ENCODE measurements at places on chromosomes 3 and 15.

GRCh38 chr15:28903555-28903954 lies 17.8 kb downstream of the APBA2 start:
- DNase-seq: no peak

- DNase-seq: no peak
Observed at GRCh38 chr3:135916310-135916709, 49.2 kb upstream of the PPP2R3A start.

DNA sequence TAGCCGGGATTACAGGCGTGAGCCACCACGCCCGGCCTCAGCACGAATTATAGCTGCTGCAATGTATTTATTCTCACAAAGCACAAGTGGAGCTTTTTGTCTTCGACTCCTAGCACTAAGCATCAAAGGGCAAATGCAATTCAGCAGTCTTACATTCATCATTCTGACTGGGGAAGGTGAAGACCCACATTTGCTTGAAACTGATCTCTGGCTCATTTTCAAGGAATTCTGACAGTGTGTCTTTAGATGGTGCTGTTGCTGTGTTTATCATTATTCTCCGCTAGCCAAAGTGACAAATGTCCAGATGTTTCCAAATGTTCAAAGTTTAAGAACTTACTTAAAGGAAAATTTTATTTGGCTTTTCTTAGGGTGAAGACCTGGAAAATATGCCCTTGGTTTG lies 55.9 kb downstream of the SGO1 start:
- DNase-seq: no peak

GRCh38 chr15:51678096-51678495 lies 3.2 kb upstream of the SCG3 start:
- DNase-seq: no peak

DNA sequence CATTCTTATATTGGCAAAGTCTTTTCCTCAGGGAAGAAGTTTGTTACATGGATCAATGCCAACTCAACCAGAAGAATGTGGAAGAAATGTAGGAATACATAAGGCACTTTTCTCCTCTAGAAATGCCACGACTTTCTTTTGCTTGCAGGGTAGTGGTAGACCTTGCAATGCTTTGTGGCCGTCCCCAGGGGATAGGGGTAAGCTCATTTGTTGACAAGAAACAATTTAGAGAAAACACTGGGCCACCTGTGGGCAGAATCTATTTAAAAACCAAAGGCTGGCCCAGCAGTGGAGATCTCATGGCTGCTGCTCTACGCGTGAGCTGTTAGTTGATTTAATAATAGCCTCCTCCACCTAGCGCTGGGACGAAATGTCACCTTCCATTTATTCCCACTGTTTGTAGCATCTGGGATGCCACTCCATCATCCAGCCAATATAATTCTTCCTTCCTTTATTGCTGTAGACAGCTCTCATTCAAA lies 64.6 kb upstream of the PFN2 start:
- DNase-seq: no peak

- peak; percentile 45 for DNase-seq
Observed at GRCh38 chr3:197520311-197521276, 35.2 kb downstream of the BDH1 start.

DNA sequence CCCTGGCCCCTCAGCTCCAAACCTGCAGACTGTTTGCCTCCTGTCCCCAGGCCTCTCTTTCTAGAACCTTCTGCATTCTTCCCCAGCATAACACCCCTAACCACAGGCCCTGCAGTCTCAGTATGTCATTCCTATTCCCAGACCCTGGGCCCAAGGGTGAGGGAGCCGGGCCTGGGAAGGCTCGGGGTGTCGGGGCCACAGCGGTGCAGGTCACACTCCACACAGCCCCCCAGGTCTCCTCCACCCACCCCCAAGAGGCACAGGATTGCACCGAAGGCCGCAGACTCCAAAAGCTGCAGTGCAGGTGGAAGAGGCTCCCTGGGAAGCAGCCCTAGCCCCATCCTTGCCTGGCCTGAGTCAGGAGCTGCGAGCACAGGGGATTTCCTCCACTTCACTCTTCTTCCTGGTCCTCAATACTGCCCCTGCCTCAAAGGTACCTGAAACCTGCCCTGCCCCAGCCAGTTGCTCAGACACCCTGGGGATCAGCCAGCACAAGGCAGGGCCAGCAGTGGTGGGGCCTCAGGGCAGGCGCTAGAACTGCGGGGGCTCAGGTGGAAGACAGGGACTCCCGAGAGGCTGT lies 31.1 kb downstream of the TNK2 start:
- no peak for DNase-seq

DNA sequence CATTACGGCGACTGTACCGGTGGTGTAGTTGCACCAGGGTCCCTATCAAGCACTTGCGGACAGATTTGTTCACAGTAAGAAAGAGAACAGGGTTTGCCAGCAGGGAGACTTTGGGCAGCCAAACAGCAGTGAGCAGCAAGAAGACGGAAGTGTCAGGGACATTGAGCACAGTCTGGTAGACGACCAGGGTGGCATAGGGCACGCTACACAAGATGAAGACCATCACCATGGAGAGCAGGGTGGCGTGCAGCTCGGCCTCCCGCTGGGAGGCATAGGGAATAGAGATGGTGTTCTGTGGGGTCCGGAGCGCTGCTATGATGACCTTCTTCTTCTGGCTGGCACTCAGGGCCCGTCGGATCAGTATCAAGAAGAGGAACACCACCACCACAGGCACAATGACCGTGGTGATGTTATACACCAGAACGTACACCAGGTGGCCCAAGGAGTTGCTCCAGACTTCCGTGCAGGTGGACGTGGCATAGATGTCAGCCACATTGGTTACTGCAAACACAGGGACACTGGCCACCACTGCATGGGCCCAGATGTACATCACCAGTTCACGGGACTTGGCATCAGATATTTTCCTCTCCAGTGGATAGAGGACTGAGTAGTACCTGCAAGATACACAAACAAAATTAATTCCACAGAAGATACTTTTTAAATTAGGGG lies 19.1 kb upstream of the FSIP1 start:
- peak; percentile 28 for DNase-seq

DNA sequence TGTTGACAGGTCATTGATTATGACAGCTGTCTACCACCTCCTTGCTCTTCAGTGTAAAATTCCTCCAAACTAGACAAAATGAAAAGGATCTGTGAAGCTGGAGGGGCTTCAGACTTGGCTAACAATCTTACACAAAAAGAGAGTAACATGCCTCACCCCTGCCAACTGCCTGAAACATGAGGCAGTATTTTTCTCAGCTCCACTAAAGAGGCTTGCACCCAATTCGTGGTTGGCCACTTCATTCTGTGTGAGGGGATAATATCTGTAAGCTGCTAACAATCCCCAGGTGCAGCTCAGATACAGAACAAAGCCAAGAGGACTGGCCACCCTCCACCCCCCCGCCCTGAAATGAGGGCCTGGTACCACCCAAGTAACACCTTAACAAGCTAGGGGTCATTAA lies 2.8 kb downstream of the MB21D2 start:
- no peak for DNase-seq

GRCh38 chr3:15316998-15317435 lies 15.4 kb downstream of the SH3BP5 start:
- no peak for DNase-seq

DNA sequence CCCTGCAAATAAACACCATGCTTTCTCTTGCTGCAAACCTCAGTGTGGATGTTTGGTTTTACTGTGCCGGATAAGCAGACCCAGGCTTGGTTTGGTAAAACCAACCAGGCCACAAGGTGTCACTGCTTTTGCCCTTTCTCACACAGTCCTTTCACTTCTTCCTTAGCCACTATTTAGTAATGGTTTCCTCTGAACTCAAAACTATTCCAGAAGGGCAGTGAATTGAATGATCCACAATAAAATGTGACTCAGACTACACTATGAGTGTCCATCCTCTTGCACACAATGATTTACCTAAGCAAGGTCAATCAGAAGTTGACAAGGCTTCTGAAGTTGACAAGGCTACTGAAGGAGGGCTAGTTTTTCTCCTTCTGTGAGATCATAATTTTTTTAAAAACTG lies 552.4 kb upstream of the CCDC54 start:
- no peak for DNase-seq

GRCh38 chr3:66980791-66981190 lies 17.3 kb upstream of the KBTBD8 start:
- DNase-seq: no peak

DNA sequence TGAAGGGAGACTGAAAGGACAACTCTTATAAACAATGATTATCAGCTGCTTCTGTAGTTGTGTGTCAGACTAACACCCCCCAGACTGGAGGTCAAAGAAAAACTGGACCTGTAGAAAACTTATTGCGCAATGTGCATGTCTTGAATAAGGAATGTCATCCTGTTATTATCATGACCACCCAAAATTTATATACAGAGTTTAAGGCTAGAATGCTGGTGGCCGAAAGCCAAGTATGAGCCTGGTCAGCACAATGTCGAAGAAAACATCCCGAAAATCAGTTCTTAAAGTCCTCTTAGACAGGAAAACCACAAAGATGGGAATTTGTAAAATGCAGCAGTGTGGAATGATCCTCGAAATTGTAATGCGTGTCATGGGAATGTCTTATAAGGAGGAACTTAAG lies 29.3 kb downstream of the RFTN1 start:
- peak; percentile 49 for DNase-seq

DNA sequence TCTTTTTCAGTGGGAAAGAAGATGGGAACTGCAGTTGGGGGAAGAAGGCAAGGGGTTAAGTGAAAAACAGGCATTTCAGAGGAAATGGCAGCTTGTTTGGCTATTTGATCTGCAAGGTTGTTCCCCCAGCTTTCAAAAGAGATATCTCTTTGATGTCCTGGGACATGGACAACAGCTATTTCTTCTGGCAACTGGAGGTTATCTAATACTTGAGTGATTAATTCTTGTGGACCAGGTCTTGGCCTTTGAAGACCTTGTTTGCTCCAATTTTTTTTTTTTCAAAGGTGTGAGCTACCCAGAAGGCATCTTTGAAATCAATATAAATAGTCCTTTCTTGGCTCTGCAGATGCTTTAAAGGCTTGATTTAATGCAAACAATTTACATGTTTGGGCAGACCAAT lies 51.5 kb downstream of the KATNBL1 start:
- DNase-seq: no peak

DNA sequence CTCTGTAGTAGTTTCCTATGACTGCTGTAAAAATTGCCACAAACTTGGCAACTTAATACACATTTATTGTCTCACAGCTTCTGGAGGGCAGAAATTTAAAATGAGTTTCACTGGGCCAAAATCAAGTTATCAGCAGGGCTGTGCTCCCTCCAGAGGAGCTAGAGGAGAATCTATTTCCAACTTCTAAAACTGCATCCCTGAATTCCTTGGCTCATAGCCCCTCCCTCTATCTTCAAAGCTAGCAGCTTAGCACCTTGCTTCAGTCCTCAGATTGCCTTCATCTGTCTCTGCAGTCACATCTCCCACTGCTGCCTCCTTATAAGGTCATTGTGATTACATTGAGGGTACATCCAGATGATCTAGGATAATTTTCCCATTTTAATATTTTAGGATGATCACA lies 17.8 kb upstream of the GADL1 start:
- DNase-seq: no peak

DNA sequence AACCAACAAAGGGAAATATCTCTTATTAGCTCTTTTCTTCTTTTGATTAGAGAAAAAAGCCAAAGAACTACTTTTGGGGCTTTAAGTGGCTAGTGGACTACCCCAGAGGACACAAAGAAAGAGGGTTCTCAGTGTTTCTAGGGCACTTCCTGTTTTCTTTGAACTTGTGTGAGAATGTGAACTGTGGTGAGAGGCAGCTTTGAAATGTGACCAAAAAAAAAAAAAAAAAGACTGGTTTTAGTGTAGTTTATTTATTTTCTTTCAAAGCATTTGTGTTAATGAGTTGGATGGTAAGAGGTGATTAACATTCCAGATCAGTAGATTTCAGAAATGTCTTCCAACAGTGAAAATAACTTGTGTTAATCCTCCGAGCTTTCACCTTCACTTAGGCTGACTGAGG lies 32.4 kb downstream of the SELENOT start:
- DNase-seq: no peak

- DNase-seq: no peak
Observed at GRCh38 chr3:52004163-52004787, 8.6 kb upstream of the RPL29 start.
